T-helper 17 cell (primary cell): ENCODE measurements at places on chromosomes 2 and 18. TPM values are rescaled to one million over a fixed set of nuclear protein-coding genes. Genes with fewer than 3 reads are reported as not detected.
A peak's percentile ranks its signal among the peaks of the same experiment; 100 is the strongest.

MC2R gene
- not detected for total RNA-seq

DNA sequence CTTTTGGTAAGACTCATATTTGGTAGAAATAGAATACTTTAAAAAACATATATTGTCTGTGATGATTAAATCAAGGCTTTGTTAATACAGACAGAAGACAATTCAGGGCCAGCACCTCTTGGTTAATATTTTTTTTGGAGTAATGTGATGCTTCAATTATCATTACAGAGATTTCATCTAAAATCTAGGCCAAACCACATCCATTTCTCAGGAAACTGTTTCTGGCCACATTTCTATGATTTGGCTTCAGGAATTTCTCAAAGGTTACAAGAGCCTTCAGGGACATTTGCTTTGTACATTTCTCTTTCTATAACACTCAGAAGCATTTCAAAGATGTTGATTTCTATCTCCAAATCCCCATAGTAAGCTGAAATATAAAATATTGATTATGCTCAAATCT, 614.9 kb downstream of the LRP1B start:
- no peak for DNase-seq

DNA sequence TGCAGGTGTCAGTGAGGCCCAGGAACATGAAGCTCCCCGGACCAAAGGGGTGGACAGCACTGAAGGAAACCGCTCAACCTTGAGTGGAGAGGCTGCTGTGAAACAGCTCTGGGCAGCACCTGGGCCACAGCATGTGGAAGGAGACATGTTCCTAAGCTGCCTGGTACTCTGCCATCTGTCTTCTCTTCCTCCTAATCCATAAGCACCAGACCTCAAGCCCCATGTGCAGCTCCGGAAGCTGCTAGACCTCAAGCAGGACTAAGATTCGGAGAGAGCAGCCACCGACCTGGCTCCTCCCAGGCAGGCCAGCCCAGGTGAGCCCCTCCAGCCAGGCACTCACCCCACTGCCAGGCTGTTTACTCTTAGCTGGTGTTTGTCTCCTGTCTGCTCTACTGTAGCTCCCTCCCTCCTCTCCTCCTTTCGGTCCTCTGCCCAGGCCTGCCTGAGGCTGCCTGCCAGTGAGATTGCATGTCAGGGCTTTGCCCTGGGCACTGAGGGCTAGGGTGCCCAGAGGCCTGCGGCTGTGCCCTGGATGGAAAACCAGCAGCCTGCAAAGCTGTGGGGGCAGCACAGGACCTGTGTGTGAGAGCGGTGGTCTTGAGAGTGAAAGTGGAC, 53.7 kb downstream of the BCL11A start:
- DNase-seq = no peak

GRCh38 chr2:141020346-141020745, 1110.5 kb downstream of the LRP1B start:
- DNase-seq = no peak

SGPP2 gene
- 5.1 TPM for total RNA-seq

- DNase-seq = peak; percentile 23
Observed at GRCh38 chr2:25341011-25341727, 556 bp downstream of the DNMT3A start.

CNRIP1 gene
- 0.17 TPM for total RNA-seq

GAD1 gene
- total RNA-seq = not detected

DNA sequence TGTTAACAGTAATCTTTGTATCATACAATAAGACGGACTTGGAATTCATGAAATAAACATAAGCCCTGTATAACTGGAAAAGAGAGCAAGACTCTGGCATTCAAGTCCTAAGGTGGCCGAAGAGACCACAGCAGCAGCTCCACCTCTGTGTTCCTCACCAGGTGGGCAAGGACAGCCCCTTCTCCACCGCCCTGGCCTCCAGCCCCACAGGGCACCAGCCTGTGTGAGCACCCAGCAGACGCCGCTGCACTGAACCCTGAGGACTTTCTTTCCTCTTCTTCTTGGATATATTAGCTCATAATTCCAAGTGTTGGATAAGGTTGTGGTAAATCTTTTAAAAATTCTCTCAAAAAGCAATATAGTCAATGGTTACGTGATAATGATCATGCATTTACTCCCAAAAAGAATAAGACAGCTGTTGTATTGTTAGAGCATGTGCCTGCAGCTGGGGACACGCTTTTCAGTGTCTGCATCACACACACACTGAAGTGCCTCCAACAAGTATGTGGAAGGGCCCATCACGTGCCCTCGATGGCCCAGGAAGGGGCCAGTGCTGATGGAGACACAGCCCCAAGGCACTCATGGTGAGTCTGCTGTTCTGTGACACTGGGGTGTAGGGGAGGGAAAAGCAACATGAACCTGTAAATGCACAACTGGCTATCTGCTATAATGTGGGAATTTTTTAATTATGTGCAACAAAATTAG, 26.8 kb downstream of the FAM178B start:
- DNase-seq = no peak

DNA sequence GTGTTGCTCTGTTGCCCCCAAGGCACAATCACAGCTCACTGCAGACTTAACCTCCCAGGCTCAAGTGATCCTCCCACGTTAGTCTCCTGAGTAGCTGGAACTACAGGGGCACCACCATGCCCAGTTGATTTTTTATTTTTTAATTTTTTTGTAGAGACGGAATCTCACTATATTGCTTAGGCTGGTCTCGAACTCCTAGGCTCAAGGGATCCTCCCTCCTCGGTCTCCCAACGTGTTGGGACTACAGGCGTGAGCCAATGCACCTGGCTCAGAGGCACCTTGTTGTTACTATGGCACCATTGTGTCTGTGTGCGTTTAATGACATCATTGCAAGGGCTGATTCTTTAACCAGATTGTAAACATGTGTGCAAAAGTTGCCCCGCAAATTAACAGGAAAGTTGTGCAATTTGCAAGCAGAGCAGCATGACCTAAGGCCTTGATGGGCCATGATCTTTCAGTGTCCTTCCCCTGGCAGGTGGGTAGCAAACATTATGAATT, 22.6 kb downstream of the TCF23 start:
- no peak for DNase-seq
